ENCODE measurements at places on chromosomes 16 and 17.

- no peak for DNase-seq
Observed at GRCh38 chr16:75127713-75128415, 11.3 kb upstream of the LDHD start.

DNA sequence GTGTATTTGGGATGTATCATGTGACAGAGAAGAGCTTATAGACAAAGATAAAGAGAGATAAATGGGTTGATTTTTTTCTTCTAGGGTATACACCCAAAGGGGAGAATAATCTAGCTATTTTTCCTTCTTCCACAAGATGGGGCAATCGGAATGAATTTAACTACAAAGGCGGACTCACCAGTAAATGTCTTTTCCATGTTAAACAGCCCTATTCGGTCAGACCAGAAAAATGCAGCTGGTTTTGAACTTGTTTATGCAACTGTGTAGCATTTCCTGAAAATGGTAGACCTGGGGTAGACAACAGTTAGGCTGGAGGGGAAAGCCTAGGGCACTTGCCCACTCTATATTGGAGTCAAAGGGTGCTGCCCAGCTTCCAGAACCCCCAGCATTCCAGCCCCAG is 477.1 kb downstream of the TOX3 start:
- DNase-seq: peak; percentile 31

DNA sequence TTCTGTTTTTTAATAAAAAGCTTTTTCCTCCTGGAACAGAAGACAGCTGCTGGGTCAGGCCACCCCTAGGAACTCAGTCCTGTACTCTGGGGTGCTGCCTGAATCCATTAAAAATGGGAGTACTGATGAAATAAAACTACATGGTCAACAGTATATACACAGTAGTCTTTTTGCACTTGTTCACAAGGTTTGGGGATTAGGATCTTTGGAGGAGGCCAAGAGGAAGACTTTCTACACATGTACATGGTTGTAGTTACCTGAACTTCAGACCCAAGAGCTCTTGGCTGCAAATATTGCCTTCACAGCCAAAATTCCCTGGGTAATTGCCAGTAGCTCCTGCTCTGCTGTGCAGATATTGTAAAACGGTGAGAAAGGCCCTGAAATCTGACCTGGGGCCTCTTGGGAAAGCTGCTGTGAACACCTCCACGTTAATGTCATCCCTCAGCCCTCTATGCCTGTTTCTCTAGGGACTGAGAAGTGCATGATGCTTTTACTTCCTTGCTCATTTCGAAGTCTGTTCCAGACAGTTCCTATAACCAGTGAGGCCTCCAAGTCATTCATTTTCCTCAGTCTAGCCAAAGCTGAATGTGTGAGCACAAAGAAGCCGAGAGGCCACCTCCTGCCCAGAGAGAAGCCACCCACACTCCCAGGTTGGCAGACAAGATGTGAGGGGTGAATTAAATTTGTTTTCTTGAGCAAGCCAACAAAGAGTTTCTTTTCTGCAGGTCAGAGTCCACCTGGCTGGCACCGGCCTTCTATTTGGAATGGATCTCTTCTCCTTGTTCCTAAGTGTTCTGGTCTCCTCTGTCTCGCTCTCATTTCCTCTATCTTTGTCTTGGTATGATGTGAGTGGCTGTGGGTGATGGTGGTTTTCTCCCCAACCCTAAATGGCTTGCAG is 15.9 kb downstream of the ANKRD40 start:
- DNase-seq: no peak

DNA sequence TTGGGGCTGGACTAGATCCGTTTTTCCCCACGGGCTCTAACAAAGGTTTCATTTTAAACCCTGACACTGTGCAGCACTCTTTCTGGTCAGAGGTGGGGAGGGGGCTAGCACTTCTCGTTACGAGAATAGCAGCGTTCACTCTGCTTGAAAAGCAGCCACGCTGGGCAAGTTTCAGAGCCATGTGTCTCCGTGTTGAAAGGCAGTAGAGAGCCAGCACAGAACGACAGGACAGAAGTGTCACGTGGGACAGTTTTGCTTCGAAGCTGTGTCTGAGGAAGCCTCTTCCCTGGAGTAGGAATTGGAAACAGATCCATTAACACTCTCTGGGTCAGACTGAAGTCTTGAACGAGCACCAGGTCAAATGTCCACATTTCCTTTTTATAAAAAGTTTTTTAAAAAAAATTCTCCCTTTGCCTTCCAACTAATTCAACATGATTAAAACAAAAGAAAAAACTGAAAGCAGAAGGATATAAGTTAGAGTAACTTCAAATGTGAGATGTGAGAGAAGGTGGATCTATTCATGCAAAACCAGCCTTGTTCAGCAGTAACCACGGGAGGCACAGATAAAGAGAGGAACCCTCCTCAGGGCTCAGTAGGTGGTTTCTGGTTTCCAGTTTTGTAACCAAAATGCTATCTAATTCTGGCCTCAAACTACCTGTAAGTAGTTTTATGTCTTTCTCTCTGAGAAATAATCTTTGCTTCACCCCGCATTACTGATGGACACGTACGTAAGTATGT is 65.0 kb downstream of the SMG6 start:
- DNase-seq: peak; percentile 25

GRCh38 chr16:22214402-22214801 is 8.3 kb downstream of the EEF2K start:
- DNase-seq: no peak

- no peak for DNase-seq
Observed at GRCh38 chr16:55101026-55101425, 170.4 kb downstream of the IRX5 start.

GRCh38 chr17:66900126-66901010 is 64.1 kb upstream of the CACNG4 start:
- peak; percentile 12 for DNase-seq

GRCh38 chr17:2814481-2815341 is 18.5 kb downstream of the RAP1GAP2 start:
- DNase-seq: no peak

- DNase-seq: peak; percentile 48
Observed at GRCh38 chr16:56866955-56867830, 2.2 kb downstream of the SLC12A3 start.

DNA sequence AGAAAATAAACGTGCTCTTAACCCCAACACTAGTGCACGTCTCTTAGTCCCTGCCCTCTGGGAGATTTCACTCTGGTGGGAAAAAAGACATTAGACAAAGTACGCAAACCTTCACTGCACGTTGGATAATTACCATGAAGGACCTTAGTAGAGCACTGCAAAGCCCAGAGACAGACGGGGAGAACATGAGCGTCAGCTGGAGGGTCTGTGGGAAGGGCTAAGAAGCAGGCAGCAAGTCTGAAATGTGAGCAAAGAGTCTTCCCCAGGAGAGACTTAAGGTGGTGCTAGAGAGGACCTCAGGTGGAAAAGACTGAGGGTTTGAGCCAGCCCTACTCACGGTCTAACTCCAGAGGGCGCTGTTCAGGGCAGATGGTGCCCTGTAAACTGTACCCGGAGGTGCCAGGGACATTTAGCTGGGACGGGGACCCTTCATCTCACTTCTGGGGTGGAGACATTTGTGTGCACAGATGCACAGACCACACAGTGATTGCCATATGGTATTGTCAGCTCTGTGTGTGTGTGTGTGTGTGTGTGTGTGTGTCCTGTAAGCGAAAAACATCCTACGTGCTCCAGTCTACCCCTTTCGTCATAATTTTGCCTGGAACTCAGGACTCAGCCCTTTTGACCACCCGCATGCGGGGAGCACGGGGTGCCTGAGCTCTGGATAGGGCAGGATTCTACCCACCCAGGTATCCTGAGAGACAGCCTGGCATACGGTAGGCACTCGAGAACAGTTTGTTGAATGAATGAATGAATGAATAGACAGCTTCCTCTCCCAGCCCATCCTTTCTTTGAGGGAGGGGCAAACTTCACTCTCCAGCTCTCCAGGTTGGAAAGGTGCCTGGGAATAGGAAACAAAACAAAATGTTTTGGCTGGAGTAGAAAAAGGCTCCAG is 10.1 kb upstream of the STAC2 start:
- peak; percentile 64 for DNase-seq

DNA sequence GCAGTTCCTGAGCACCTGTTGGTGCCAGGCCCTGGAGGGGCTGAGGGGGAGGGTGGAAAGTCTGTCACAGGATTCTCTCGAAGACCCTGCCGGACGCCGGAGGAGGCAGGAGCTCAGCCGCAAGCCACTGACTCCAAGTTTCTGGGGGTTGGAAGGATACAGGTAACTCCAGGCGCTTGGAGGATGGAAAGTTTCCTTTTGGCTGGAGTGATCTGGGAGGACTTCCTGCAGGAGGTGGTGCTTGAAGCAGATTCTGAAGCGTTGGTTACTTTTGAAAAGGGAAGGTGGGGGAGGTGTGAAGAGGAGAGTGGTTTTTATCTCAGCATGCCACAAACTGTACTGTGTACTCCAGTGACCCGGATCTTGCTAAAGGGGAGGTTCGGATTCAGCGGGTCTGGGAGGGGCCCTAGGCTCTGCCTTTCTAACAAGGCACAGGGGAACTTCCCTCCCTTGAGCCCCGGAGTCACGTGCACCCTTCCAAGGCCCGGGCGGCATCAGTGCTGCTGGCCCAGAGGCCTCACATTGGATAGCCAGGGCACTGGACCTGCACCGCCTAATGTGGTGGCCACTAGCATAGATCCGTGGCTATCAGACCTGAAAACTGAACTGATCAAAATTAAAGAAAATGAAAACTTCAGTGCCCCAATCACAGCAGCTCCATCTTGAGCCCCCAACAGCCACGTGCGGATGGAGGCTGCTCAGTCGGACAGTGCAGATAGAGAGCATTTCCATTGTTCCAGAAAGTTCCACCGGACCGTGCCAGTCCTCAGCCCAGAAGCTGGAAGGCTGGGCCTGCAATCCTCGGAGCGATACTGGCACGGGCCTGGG is 42.2 kb upstream of the GSE1 start:
- DNase-seq: no peak

GRCh38 chr16:68257251-68257905 is 6.9 kb upstream of the SLC7A6 start:
- no peak for DNase-seq

DNA sequence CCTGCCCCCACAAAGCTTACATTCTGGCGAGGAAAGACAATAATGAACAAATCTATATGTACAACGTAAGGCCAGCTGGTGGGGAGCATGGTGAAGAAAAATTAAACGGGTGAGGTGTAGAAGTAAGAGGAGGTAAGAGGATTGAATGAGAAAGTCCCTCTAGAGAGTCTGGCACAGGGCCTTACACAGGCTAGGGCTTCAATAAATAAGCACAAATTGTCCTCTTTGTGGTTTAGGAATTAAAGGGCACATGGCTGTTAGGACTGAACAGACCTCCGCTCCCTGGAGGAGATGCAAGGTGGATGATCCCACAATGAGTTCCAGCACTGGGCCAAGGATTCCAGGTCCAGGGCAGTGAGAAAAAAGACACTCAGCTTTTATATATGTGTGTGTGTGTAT is 43.1 kb upstream of the HAPSTR1 start:
- DNase-seq: no peak

GRCh38 chr16:85569615-85570212 is 43.4 kb upstream of the GSE1 start:
- DNase-seq: no peak

- peak; percentile 85 for DNase-seq
Observed at GRCh38 chr17:81481073-81481799, 31.4 kb downstream of the ACTG1 start.

DNA sequence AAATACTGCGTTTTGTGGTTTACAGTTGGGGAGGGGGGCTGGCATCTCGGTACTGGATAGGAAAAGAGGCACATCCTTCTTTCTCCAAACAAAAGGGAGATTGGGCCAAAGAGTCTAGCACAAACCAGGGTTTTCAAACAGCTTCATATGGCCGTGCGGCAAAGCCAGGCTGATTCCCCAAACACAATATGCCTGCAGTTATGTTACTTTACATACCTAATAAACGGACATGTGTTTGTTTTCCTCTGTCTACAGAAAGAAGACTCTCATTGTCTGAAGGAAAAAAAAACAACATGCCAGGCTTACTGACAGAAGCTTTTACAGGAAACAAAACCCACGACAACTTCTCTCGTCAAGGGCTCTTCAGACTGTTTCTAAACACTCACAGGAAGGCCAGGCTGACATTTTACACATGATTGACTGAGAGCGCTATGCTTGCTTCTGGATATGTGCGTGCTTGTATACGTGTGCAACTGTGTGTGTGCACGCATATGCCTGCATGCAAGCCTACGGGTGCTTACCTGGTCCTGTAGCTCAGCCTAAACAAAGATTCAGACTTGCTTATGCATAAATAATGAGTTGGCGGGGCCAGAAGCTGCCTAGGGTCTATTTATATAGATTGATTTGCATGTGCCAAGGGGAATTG is 461.0 kb upstream of the C16orf82 start:
- DNase-seq: no peak

DNA sequence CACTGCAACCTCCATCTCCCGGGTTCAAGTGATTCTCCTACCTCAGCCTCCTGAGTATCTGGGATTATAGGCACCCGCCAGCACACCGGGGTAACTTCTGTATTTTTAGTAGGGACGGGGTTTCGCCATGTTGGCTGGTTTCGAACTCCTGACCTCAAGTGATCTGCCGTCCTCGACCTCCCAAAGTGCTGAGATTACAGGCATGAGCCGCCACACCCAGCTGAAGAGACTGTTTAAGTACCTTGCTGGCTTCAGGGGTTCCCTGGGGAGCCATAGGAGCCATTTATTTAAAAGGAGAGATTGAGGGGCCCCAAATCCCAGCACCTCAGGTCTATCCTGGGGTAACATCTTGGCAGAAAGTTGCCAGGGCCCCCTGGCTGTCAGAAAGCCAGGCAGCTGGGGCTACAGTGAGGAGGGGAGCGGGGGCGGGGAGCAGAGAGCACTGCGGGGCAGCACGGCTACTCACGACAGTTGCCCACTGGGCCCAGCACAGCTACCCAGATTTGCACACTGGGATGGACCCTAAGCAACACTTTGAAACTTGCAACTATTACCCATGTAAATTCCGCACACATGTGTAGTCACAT is 1.6 kb downstream of the SNAI3 start:
- no peak for DNase-seq

- no peak for DNase-seq
Observed at GRCh38 chr17:51946311-51946710, 212.2 kb downstream of the CA10 start.

DNA sequence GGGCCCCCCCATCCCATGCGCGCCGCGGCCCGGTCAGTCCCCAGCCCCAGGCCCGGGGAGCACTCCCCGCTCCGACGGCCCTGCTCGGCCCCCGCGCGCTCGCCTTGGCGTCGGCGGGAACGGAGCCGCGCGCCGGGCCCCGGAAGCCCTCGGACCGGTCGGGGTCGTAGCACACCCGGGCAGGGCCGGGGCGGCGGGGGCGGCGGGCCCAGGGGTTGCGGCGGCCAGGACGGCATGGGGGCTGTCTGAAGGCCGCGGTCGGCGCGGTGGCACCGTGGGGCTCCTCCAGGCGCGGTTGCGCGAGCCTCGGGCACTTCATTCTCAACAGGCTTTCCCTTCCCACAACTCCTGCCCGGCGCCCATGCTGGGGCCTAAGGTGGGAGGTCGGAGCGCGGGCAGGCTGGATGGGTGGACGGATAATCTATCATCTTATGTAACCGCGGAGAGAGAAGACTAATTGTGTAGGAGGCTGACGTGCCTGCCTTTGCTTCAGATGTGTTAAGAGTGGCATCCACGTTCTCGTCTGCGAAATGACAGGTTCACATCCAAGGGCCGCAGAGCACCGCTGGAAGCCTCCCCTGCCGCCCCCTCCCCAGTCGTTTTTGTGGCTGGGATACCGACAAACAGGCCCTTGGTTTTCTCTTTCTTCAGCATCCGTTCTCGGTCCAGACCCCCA is 708 bp downstream of the BAIAP2 start:
- DNase-seq: peak; percentile 30

GRCh38 chr17:40935624-40936023 is 1.8 kb downstream of the KRT23 start:
- DNase-seq: no peak

GRCh38 chr17:11797803-11798202 is 199.5 kb downstream of the ZNF18 start:
- no peak for DNase-seq
